ENCODE measurements at places on chromosomes 5 and 9.
A peak's percentile ranks its signal among the peaks of the same experiment; 100 is the strongest.

DNA sequence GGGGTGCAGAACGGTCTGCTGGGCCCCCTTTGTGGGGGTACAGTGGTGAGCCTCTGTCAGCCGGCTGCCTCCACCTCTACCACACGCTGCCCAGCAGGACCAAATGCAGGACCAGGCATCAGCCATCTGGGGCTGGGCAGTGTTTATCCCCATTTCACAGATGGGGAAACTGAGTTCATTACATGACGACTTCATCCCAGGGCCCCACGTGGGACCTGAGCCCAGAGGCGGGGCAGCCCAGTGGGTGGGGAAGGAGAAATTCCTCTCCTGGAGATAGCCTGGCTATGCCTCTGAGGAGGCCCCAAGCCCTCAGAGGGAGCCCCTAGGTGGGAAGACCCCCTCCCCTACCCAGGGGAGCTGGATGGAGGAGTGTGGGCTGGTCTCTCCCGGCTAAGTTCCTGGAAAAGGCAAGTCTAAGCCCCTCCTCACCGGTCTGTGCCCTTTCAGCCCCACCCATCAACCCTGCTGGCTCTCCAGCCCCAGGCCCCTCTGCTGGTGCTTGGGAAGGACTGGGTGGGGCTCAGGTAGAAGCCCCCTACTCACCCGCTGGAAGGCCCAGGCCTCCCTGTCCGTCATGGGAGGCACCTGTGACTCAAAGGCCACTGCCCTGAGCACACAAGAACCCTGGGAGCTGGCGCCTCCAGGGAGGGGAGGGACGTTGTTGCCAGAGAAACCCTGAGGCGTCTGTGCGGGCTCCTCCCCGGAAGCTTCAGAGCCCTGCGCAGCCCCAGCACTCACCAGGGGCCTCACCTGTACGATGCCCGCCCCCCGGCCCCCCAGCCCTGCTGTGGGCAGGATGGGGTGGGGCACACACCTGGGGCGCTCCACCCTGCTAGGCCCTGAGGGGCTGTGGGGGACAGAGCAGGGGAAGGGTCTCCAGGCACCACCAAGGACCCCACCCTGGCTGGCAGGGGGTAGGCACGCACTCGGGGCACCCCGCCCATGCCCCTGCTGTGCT, 7.4 kb upstream of the CCDC187 start:
- DNase-seq = peak; percentile 77

- no peak for DNase-seq
Measured at GRCh38 chr5:19790829-19791466, 197.1 kb downstream of the CDH18 start.

DNA sequence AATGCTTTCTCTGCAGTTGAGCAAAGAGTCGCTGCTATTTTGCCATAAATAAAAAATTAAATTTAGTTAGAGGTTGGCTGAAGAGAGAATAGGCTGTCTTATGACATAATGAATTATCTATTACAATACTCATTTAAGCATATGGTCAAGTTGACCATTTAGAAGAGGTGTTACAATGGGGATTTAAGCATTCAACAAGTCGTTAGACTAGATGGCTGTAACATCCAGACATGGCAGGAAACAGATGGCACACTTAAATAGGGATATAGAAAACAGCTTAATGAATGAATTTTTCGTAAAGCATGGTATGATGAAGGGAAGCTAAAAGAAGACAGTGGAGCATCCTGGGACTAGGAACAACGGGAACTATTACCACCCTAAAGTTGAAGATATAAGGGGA, 160.3 kb upstream of the PTPRD start:
- no peak for DNase-seq

- DNase-seq = no peak
Measured at GRCh38 chr5:137630216-137630971, 105.5 kb downstream of the KLHL3 start.

DNA sequence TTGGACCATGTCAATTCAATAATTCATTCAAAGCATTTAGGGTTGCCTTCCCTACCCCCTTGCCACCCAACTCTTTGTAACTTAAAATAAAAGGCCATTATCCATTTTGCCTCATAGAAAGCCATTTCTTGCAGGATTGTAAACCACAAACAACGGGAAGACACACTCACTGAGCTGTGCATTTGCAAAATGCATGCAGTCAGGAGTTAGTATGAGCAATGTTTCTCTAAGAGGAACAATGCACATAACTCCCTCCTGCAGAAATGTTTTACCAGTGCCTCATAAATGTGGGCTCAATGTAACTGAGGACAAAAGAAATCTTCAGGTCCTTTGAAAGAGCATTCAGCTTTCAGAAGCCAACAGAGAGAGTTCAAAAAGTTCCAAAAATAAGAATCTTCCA, 98.5 kb upstream of the ABCA1 start:
- DNase-seq = no peak

DNA sequence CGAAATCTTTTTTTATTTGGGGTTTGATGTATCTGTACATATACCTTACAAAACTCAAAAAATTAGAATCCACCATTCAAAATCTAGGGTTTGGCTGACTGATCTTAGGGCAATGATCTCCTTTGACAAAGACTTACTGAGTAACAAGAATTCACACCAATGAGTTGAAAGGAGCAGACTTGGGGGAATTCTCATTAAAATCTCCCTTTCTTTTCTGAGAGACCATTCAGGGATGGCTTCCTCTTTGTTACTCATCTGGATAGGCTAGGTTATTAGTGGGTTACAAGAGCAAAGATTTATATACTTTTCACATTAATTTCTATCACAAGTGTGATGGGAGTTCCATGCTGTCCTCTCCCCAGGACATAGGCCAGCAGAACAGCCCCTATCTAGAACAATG, 661.0 kb downstream of the KCTD16 start:
- DNase-seq = no peak

- no peak for DNase-seq
Measured at GRCh38 chr5:132251220-132251725, 6.2 kb upstream of the PDLIM4 start.

DNA sequence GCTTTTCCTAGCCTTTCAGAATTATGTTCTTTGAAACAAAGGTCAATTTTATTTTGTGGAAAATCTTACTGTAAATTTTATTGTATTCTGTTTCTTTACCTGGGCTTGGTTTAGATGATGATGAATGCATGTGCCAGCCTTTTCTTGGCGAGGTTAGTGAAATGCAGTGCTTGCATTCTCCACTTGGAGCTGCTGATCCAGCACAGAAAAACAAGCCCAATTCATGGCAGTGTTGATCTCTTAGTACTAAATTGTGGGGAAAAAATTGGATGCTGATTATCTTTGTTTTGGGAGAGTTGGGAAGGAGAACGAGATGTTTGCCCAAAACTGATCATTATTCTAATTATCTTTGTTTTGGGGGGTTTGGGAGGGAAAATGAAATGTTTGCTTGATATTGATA, 3.7 kb downstream of the HABP4 start:
- DNase-seq = no peak

DNA sequence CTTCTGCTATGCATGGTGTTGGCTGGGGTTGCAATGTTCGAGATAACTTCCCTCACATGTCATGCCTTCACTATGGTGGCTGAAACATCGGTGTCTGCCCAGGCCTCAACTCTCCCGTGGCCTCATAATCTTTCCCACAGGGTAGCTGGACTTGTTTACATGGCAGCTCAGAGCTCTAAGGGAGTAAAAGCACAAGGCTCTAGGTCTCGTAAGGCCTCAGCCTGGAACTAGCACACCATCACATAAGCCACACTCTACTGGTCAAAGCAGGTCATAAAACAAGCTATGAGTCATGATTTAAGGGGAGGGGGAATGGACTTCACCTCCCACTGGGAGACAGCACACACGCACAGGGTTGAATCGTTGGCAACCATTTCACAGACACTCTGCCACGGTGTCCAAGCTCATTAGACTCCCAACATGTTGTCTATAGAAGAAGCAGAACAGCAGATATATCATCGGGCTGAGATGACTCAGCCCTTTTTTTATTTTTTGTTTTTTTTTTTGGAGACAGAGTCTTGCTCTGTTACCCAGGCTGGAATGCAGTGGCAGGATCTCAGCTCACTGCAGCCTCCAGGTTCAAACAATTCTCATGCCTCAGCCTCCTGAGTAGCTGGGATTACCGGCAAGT, 66.8 kb upstream of the IL17B start:
- no peak for DNase-seq

DNA sequence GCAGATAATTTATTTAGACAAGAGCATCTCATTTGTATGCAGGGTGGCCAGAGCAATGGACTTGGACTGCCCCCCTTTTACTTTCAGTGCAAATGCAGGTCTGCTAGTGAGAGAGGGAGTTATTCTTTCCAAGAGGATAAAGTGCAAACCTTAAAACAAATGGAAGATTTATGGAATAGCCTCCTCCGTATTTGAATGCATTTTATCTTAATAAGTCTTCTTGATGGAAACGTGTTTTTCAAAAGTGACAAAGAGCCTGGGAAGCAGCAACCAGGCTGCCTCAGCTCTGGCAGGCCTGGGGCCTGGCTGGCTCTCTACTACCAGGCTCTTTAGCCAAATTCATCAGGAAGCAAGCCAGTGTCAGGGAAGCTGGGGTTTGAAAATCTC, 6.8 kb downstream of the NR2F1 start:
- DNase-seq = no peak

GRCh38 chr5:122967625-122968024, 68.9 kb downstream of the PPIC start:
- no peak for DNase-seq

GRCh38 chr9:136482046-136482792, 621 bp downstream of the SEC16A start:
- DNase-seq = no peak

DNA sequence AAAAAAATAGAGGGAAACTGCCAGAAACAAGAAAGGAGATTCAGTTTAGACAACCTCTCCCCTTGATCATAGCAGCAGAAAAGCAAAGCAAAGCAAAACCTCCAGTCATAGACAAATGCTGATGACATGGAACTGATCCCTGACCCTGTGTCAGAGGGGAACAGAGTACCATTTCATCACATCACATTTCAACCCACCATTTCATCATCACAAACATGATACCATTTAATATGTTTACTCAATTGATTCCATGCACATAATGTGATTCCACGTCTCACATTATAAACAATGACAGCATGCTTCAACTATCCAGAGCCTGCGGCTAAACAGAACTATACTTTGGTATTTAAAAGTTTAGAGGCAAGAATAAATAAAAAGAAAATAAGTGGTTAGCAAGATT, 28.7 kb upstream of the ACOT12 start:
- no peak for DNase-seq

- DNase-seq = no peak
Measured at GRCh38 chr9:97480749-97481148, 20.7 kb upstream of the TMOD1 start.

DNA sequence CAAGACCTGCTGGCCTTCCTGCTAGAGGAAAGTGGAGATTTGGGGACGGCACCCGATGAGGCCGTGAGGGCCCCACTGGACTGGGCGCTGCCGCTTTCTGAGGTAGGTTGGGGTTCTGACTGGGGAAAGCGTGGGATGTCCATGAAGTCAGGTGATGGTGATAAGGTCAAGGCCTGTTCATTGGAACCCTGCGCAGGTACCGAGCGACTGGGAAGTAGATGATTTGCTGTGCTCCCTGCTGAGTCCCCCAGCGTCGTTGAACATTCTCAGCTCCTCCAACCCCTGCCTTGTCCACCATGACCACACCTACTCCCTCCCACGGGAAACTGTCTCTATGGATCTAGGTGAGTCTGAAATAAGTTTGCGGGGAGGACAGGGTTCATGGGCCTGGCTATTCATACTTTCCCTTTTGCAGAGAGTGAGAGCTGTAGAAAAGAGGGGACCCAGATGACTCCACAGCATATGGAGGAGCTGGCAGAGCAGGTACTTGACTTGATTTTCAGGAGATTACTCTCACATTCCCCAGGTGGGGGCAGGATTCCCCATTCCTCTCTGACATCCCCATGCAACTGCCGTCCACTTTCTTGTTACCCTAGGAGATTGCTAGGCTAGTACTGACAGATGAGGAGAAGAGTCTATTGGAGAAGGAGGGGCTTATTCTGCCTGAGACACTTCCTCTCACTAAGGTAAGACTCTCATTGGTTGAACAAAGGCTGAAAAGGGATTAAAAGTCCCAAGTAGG, 505 bp downstream of the CREB3 start:
- DNase-seq = no peak

DNA sequence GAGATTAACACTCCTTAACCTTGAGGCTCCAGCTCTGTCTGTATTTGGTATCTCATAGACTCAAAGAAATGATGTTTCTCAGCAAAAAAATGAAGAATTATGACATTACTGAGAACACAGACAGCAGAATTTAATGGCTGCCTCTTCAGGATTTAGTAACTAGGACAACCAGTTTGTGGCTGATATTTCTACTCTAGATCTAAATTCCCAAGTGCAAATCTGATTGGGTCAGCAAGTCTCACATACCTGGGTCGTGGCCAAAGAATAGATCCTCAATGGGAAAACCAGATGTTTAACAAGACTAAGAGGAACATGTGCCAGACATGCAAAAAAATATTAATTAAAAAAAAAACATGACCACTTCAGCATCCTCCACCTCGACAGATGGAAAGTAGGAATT, 608.9 kb downstream of the DTWD2 start:
- no peak for DNase-seq
